Camera-type eye (tissue), 1 donor: ENCODE measurements at places on chromosomes 2 and 18. TPM values are rescaled to one million over a fixed set of nuclear protein-coding genes. Genes with fewer than 3 reads are reported as not detected.

Gene SOCS6
- 37.9 TPM for total RNA-seq

Gene GULP1
- total RNA-seq, result 86.1 TPM

Gene CFAP210
- total RNA-seq, result 1.2 TPM

Gene HOXD10
- total RNA-seq, result 0.16 TPM

Gene TUBA3E
- not detected for total RNA-seq

Gene TMEM247
- total RNA-seq, result not detected

Gene MEP1B
- not detected for total RNA-seq

Gene SF3B1
- 497 TPM for total RNA-seq

Gene SGPP2
- total RNA-seq, result 2.0 TPM

Gene FHOD3
- total RNA-seq, result 49.9 TPM

Gene TDRD15
- not detected for total RNA-seq

Gene SERPINB10
- total RNA-seq, result 1.3 TPM

Gene GALNT5
- 8.3 TPM for total RNA-seq

Gene TNFAIP6
- 7.2 TPM for total RNA-seq

Gene MYL1
- total RNA-seq, result 417 TPM
